ENCODE measurements at places on chromosomes 16 and 17.

GRCh38 chr17:72238157-72238673 is 117.4 kb downstream of the SOX9 start:
- DNase-seq: no peak

- no peak for DNase-seq
Observed at GRCh38 chr17:31680126-31680525, 178.9 kb downstream of the COPRS start.

GRCh38 chr16:86513471-86514277 is 3.3 kb downstream of the FOXF1 start:
- DNase-seq: no peak

- no peak for DNase-seq
Observed at GRCh38 chr16:20102521-20102920, 28.8 kb upstream of the GPR139 start.

DNA sequence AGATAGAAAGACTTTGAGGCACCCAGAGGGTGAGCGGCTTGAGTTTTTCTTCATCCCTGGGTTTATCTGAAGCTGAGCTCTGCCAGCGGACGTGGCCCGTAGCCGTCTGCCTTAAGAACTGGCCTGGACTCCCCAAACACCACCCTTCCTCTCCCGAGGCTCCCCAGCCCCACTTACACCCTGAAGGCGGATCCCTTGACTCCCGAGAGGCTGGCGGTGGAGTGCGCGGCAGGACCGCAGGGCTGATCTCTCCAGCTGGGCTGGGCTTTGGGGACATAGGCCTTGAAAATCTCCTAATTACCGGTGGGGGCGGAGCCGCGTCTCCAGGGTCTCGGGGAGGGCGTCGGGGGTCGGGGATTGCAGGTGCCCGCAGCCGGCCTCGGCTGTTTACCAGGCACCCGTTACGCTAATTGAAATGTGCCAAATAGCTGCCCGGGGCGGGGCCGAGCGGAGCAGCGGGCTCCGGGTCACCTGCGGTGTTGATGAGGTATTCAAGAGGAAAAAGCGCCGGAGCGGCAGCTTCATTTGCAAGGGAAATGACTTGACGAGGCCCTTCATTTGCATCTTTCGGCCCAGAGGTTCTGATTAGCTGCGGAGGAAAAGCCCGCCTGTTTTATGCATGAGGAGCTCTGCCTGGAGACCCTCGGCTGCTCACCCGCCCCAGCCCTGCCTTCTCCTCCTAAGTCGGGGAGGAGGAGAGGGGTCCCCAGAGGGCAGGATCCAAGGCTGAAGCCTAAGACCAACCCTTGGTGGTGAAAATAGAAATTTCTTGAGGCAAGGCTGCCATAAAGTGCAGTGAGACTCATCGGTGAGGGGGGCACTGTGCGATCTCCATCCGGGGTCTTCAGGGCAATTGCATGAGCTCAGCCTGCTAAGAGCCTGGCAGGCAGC is 100.7 kb downstream of the MGAT5B start:
- DNase-seq: no peak

DNA sequence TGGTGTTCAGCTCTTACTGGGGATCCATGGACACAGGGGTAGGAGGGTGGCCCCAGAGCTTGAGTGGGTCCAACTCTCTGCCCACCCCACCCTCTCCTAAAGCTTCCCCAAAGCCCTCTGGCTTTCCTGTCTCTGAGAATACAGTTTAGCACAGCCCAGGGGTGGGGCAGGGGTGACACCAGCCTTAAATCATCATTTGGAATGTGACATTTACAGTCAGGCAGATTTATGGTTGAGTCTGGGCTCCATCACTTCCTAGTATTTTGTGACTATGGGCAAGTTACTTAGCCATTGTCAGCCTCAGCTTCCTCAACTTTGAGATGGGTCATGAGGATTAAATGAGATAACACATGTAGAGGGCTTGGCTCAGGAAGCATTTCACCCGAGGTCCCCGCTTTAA is 193.1 kb upstream of the IRX6 start:
- no peak for DNase-seq

- DNase-seq: no peak
Observed at GRCh38 chr17:77144227-77144626, 3.5 kb downstream of the SEC14L1 start.

DNA sequence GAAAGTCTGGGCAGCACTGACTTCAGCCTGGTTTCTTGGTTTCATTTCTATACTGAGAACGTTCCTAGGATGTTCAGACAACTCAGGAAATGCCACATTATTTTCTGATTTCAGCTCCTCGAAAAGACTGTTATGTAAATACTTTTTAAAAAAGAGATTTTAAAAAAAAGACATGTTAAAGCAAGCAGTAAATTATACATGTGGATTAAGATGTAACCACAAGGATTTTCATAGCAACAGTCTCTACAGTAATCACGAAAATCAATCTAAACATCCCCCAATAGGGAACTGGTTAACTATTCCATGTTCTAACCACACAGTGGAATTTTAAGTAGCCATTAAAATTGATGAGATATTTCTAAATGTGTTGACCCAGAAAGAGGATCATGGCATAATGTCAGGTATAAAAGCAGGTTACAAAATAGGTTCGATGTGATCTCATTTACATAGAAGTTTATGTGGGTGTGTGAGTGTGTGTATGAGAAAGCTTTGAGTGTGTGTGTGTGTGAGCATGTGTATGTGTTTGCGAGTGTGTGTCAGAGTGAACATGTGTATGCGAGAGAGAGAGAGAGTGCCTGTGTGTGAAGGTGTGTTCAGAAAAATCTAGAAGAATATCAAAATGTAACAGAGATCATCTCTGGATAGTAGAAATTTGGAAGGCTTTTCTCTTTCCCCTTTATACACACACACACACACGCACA is 63.0 kb upstream of the ERCC4 start:
- no peak for DNase-seq

GRCh38 chr17:33789658-33790057 is 465.4 kb upstream of the CCL2 start:
- no peak for DNase-seq

All from left hindlimb (tissue), 1 donor.